ENCODE measurements at places on chromosomes 7 and 10.

DNA sequence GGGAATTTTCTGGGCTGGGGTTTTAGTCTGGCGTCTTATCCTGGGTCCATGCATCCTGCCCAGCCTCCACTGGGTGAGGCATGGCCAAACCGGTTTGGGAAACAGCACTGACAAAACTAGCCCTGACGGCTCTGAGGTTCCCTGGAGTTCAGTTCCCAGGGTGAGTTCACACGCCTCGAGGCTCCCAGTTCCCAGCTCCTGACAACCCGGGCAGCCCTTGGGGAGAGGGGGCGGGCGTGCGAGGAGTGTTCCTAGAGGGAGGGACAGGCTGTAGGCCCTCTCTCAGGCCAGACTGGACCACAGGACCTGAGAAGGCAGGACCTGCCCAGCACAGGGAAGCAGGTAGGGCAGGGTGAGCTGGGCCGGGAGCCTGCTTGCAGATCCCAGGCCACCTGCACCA lies 82.3 kb upstream of the PPIF start:
- no peak for DNase-seq

DNA sequence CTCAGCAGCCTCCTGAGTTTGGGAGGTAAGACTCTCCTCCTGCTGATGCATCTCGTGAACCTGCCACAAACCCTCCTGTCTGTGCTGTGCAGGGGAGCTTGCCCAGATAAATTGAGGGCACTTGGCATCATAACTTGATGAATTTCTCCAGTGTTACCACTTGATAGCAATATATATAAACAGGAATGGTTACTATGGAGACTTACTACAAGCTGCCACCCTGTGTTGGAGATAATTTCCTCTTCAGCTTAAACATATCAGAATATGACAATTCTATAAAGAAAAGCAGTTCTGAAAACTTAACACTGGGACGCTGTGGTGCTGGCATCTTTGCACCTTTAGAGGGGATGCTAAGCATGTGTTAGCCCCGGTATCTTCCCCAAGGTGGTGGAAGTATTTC lies 14.9 kb downstream of the PFKFB3 start:
- no peak for DNase-seq

GRCh38 chr10:77080361-77081027 lies 557.1 kb downstream of the KCNMA1 start:
- no peak for DNase-seq

- DNase-seq = no peak
Observed at GRCh38 chr10:127470911-127471310, 78.2 kb upstream of the NPS start.

GRCh38 chr10:5540891-5541290 lies 16.1 kb downstream of the CALML3 start:
- DNase-seq = no peak

Data from DMS153 (cell line).